ENCODE measurements at places on chromosomes 12 and 14.

GRCh38 chr14:88562831-88563686, at the start of gene ZC3H14:
ZC3H14 (plus strand) TSS chr14:88563037; CDS start chr14:88563134, 97 bp downstream.
- peak; percentile 80 for DNase-seq

DNA sequence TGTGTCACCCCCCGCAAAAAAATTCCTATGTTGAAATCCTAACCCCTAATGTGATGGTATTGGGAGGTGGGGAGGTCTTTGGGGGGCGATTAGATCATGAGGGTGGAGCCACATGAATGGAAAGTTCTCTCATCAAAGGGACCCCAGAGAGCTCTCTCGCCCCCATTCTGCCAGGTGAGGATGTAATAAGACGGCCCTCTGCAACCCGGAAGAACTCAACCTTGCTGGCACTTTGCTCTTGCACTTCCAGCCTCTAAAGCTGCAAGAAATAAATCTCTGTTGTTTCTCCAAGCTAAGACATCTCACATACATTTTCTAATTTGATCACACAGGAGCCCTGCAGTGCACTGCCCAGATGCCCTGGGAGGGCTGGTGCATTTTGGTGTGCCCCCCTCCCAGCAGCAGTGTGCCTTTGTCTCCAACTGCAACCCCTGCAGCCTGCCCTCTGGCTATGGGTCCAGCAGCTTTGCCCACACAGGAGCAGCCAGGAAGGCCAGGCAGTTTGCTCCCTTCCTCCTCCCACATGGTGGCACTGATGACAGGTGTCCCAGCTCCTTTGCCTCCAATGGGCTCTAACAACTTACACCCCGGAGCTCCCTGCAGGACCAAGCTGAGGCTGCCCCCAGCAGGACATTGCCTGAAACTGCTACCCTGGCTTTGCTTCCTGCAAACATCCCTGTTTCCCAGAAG, 59.3 kb downstream of the C14orf132 start:
- DNase-seq = peak; percentile 53

DNA sequence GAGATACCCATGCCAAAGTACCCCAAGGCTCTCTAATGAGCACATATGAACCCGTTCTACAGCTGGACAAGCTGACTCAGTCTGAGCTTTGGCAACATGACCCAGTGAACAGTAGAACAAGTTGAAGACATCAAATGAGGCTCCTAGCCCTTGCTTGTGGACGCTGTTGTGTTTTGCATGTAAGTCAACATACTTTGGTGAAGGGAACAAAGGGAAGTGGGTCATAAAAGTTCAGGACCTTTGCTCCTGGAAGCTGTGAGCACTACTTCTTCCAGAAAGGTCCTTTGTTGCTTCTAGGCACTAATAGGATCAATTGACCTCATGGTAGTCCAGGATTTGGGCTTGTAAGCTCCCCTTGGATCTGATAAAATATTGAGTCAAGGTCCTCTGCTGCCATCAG, 613.5 kb upstream of the TBX3 start:
- no peak for DNase-seq

DNA sequence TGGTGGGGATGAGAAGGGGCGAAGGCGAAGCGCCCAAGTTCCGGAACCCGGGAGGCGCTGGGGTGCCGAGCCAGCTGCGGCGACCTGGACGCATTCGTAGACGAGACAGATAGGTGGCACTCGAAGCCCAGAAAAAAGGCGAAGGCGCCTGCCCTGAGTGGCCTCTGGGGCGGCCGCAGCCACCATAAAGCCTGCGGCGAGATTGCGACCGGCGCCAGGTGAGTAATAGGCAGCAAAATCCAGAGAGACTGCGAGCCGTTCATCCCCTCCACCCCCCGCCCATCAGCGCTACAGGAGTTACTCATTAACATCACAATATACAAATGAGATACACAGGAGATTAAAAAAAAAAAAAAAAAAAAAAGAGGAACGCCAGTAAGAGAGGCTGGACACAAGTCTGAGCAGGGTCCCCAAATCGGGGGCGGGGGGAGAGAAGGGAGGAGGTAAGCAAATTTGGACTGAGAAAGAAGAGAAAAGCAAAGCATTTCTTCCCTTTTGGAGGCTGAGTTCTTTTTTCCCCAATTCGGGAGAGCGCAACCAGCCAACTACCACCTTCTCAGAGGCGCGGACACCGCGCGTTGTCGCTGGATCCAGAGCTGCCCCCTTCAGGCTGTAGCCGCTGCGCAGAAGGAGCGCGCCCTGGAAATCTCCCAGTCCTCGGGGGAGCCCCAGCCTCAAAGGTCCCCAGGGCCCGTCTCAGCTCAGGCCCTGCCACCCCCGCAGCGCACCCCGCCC, 15.7 kb downstream of the TBX3 start:
- peak; percentile 84 for DNase-seq

DNA sequence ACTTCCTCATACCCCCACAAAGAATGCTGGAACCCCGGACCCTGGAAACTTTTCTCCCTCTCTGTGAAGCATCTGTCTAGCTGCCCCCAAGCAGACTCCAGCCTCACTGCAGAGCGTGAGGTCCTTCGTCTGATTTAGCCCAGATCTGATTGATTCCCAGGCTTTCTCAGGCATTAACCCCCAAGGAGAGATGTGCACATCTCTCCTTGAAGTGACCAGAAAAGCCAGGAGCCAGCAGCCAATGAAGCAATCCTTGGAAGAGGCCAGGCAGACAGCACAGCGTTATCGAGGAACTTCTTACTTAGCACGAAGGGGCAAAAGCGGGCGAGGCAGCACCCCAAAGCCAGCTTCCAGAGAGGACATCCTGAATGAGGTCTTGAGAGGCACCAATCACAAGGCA, 100.7 kb downstream of the ZFP36L1 start:
- DNase-seq = no peak

- DNase-seq = peak; percentile 81
Observed at GRCh38 chr12:52496590-52497071, 3.6 kb upstream of the KRT6A start.

DNA sequence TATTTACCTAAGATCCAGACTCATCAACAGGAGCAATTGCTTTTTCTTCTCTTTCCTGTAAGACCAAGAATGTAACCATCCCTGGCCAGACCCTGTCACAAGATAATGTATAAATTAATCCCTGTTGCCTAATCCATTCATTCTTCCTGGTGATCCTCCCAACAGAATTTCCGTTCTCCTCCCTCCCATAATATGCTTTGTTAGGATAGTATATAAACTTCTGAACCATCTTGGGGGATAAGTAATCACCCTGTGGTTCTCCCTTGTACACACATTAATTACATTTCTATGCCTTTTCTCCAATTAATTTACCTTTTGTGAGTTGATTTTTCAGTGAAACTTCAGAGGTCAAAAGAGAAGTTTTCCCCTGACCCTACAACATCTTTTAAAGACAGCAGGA, 76.2 kb upstream of the RASSF8 start:
- no peak for DNase-seq

GRCh38 chr12:31325524-31325875, 450 bp downstream of the SINHCAF start:
- no peak for DNase-seq

DNA sequence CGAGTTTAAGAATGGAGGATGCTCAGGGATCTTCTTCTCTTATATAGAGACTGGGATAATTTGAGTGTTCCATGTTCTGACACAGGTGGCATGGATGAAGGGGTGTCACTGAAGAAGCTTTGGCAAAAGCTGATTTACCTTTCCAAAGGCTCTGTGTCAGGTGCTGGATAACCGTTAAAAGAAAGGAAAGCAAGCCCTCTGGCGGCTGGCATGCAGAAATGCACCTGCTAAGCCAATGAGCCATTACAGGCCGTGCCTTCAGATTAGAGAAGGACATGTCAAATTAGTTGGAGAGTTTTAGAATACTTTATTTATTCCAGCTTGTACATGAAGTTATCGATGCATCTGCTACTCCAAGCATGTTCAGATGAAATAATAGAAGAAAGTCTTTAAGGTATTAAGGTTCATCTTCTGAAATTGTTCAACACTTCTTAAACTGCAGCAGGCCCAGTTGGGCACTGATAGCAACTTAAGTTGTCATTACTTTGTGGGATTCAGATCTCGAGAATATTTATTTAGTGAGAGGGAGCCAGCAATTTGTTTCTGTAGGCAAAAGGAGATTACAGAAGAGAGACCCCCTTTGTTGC, 678.2 kb downstream of the NRXN3 start:
- DNase-seq = peak; percentile 12

DNA sequence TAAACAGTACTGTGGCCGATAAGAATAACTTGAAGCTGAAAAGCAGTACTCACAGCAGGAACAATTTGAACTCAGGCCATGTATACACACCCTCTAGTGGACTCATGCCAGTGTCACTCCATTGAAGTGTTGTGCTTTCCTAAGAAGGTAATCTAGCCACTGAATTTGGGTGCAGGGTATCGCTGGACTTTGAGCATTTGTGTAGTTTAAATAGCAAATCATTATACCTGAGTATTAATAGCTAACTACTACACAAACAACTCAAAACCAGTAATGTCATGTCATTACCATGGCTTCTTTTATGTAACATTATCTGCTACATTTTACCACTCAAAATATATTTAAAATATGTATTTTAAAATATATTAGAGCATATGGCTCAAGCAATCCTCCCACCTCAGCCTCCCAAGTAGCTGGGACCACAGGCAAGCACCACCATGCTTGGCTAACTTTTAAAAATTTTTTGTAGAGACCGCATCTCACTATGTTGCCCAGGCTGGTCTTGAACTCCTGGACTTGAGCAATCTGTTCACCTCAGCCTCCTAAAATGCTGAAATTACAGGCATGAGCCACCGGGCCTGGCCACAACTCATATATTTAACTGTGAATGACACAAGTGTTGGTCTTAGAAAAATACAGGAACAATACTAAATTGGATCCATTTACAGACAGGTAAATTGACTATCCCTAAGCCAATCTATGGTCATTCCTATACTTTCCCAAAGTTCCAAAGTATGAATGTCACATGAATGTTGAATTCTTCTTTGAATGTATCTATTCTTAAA, 25.6 kb upstream of the ARID4A start:
- DNase-seq = peak; percentile 57

- peak; percentile 2 for DNase-seq
Observed at GRCh38 chr14:42027271-42027670, 420.6 kb downstream of the LRFN5 start.
